ENCODE measurements at places on chromosomes 7 and 10. TPM values are rescaled to one million over a fixed set of nuclear protein-coding genes. Genes with fewer than 3 reads are reported as not detected.

GLI3 gene
- 25.5 TPM for total RNA-seq

DNA sequence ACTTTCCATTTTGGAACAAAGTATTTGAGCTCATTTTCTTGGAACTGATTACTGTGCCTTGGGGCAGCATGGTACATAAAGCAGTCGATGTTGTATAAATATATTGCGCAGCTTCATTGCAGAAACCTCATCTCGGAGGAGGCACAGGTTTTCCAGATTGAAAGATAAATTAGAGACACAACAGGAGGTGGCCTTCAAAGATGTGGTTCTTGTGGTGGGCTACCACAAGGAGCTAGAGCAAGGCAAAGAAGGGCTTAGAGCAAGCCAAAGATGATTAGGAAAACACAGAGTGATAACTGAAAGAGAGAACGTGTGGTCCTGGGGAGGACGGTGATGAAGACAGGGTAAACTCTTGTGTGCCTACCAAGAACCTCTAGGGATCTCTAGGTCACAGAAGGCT, 169.1 kb upstream of the TNS3 start:
- DNase-seq = no peak

C10orf95 gene
- total RNA-seq = 0.22 TPM

GRCh38 chr10:132181691-132182425, 4.9 kb upstream of the DPYSL4 start:
- DNase-seq = no peak

RAPGEF5 gene
- 55.2 TPM for total RNA-seq

CCDC6 gene
- 31.2 TPM for total RNA-seq

GRCh38 chr10:69335063-69335587, 56.8 kb downstream of the HK1 start:
- DNase-seq = no peak

MMRN2 gene
- total RNA-seq = 78.4 TPM

- DNase-seq = no peak
These were observed 18.8 kb upstream of the VPS41 start for GRCh38 chr7:38927751-38928150.

DNA sequence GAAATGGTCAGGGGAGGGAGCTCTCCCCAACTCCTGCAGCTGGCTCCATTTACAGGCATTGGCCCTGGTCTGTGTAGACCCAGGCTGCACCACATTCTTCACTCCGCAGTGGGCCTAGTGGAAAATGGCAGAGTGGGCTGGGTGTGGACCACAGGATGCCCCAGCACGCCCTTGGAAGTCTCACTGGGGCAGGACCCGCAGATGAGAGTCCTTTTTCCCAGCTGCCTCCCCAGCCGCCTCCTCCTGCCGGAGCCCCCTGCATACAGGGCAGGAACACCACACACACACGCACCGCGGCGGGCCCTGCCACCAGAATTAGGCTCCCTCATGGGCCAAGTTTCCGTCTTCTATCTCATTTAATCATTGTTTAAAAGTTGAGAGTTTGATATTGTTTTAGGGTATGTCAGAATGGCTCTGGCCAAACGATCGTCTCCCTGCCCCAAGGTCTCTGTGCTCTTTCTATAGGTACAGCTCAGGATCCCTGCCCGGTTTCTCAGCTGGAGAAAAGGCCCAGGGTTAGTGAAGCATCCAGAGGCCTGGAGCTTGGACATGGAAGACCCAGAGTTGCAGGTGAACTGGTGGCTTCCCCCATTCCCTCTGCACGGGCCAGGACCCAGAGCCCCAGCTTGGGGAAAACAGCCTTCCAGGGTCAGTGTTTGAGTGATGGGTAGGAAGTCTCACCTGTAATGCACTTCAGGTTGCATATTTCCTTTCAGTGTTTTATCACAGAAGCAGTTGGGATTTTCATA, 42.0 kb downstream of the ZNF467 start:
- DNase-seq = peak; percentile 78

DNA sequence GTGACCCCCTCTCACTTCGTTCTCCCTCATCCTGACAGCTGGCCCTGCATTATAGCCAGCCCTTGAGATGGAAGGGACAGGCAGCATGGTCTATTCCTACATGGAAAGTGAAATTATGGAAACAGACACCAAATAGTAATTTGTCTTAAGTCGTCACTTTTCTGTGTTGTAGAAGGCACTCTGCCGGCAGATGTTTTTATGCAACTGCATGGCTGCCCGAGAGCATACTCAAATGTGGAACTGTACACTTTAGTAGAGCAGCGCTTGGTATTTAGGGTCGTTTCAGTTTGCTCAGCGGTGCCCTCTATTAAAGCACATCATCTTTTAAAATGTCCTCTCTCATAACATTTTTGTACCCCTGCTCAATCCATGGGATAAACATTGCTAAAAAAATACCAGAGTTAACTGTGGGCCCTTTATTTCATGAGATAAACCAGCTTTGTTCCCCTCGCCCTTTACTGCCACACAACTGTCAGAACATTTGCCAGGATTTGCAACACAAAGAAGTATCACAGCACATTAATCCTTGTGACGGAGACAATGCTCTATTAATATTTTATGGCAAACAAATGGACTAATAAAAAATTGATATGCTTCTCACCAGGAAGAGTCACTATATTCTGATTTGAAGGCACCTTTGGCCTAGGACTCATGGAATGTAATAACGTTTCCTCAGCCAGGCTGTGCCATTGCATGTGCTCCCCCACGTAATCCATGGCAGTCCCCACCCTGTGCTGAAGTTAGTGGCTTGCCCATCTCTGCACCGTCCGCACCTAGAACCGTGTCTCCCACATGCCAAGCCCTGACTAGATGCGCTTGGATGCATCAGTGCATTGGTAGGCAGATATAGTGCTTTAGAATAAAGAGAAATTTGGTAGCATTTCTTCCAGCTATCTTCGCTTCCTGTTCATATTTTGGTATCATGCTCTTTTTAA, 221.3 kb downstream of the PAXIP1 start:
- DNase-seq = no peak

Data from mesenteric fat pad (tissue), 1 donor.